ENCODE measurements at places on chromosomes 1 and 21. TPM values are rescaled to one million over a fixed set of nuclear protein-coding genes. Genes with fewer than 3 reads are reported as not detected.

DNA sequence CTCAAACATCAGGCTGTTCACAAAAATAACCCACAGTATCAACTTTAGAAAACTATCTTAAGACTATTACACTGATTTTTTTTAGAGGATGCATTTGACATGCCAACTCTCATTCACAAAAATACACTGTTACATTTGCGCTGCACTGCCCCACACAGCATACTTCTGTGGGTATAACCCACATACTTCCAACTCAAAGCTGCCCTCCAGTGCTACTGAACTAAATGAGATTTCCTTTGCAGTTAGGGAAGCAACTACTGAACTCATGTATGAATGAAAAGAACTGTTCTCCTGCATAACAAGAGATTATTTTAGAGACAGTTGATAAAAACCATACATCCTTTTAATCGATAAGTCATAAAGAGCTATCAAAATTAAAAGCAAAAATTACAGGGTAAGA is 25.8 kb upstream of the GADD45A start:
- DNase-seq: no peak

GRCh38 chr1:173715538-173715844 is 710 bp downstream of the KLHL20 start:
- no peak for DNase-seq

GRCh38 chr1:17826165-17826488 is 71.0 kb downstream of the ACTL8 start:
- DNase-seq: no peak

MROH7 gene
- total RNA-seq: 1.4 TPM

GRCh38 chr1:94952539-94952938 is 25.6 kb upstream of the CNN3 start:
- DNase-seq: no peak

SYCP1 gene
- not detected for total RNA-seq

TMEM125 gene
- total RNA-seq: 0.78 TPM

GRCh38 chr1:36919491-36920145 is 114.7 kb downstream of the GRIK3 start:
- DNase-seq: no peak

LCE1A gene
- not detected for total RNA-seq

DNA sequence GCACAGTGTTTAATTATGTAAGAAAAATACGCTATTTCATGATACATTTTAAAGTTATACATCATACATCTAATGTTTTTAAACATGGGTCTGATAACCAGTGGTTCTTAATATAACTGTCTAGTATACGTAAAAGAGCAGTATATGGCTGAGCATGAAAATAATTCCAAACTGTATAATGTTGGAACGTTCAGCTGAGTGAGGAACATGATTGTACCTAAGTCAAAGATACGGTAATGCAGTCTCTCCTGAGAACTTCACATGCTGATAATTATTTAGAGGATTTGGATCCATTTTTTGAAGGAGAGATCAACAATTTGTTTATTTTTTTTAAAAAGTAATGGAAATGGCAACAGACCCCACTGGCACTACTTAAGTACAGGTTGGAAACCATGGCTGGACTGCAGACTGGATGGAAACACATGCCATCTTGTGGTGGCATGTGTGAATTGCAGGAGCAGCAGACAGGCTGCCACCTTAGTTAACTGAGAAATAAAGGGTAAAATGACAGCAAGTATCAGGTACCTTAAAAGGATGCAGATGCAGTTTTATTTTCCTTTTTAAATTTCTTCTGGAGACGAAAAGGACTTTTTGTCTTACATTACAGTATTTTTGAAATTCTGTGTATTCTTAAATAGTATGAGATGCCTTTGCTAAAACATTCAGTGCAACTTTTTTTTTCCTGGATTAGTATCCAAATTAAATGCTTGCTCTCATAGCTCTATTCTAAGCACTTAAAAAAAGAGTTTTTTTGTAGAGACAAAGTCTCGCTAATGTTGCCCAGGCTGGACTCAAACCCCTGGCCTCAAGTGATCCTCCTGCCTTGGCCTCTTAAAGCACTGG is 73.8 kb downstream of the MTR start:
- no peak for DNase-seq

- no peak for DNase-seq
Observed at GRCh38 chr21:14880922-14881321, 183.9 kb downstream of the NRIP1 start.

ADGRB2 gene
- 75.0 TPM for total RNA-seq

CFAP74 gene
- total RNA-seq: 0.47 TPM

MANEAL gene
- 30.7 TPM for total RNA-seq

DNA sequence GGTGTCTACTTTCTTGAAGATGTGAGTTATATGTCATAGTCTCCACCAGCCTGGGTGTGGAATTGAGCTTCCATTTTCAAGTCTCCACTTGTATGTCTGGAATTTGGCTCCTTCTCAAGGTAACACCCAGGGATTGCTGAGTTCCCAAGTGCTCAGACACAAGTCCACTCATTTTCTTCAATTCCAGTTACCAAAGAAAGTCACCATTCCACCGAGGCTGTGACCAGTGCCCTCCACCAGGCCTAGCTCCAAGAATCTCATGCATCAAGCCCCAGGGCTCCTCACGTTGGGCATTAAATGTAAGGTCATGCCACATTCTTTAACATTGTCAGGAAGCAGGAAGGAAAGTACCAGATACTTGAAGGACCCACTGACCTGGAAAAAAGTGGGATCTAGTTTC is 2.4 kb upstream of the RAB4A start:
- DNase-seq: no peak

DNA sequence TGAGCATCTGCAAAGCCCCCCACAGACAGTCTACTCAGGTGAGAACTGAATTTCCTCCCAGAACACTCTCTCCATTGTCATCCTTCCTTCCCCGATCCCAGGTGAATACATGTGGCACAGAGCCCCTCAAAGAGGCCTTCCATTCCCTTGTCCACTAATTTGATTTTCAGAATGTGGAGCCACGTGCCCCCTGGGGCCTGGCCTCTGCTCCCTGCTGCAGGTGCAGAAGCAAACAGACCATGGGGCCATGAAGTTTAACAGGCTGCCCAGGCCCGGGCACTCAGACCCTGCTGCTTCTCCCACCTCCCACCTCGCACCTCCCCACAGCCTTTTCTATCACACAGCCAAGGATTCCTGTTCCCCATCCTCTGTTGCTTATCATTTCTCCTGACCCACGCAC is 243.8 kb upstream of the RAB4A start:
- no peak for DNase-seq

NLRP3 gene
- total RNA-seq: 1.4 TPM

Data from occipital lobe (tissue), 3 donors.